ENCODE measurements at places on chromosomes 12 and 14.

GRCh38 chr14:73762375-73762822, 48.2 kb upstream of the PNMA1 start:
- peak; percentile 48 for DNase-seq

DNA sequence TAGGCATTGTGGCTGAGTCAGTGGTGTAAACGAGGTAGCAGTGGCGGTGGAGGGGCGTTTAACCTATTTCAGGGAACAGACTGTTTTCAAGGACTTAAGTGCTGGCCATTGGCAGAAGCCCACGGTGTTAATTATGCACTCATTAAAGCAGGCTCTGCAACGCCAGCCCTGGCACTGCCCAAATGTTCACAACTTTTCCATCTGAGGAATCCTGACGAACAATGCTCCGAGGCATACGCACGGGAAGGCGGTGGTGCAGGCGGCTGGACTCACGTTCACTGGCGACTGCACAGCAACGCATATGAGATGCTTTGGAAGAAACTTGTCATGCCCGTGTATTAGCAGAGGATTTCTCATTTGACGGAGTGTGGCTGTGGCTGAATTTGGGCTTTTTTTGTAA, 70.6 kb upstream of the SLC24A4 start:
- DNase-seq, result no peak

DNA sequence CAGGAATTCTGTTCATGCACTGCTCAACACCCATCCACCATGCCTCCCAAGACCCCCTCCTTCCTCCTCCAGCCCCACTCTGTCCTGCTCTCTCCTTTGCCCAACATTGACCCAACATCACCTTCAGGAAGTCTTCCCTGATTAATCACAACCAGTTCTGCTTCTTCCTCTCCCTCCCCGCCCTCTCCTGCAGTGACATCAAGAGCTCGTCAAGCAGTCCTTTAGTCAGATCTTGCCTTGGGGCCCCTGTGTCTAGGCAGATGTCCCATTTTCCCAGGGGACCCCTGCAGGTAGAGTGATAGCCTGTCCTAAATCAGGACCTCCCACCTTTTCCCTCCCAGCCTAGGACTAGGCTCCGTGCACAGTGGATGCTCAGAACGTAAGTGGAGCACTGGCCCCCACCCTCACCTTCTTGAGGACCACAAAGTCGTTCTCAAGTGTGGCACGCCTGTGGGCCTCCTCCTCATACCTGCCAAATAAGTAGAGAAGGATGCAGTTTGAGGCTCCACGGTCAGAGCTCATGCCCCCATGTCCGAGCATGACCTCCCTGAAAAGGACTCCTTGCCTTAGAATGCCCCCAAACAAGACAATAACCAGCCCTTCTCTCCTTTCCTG, 2.3 kb downstream of the KRT78 start:
- DNase-seq, result no peak

DNA sequence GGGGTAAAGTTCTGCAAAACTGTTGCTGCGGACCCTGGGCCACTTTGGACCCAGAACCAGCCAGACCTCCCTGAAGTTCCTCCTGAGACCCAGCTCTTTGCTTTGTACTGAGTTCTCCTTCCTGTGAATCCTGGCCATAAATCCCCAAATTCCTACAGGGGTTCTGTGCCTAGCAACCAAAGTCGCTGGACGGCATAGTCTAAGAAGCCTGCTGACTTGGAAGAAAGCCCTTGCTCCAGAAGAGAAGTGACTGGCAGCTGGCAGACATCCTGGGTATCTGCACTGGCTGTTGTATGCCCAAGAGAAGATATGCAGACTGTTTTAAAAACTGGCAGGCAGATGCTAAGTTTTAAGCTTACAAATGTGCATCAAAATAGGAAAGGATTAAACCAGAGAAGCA, 99.9 kb upstream of the SLC24A4 start:
- DNase-seq, result no peak

DNA sequence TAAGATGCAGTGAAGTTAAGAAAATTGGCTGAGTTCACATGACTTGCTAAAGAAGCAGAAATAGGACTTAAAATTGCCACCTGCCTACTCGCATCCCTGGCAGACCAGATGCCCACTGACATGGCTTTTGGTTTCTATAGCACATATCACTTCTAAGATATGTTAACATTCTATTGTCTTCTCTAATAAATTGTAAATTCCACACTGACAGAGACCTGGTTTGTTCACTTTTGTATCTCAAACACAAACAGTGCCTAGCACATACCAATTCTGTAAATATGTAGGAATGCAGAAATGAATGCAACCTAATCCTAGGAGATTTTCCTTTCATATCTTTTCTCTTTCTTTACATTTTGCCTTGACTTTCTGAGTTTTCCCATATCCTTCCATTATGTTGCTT, 1047.6 kb downstream of the AACS start:
- no peak for DNase-seq

DNA sequence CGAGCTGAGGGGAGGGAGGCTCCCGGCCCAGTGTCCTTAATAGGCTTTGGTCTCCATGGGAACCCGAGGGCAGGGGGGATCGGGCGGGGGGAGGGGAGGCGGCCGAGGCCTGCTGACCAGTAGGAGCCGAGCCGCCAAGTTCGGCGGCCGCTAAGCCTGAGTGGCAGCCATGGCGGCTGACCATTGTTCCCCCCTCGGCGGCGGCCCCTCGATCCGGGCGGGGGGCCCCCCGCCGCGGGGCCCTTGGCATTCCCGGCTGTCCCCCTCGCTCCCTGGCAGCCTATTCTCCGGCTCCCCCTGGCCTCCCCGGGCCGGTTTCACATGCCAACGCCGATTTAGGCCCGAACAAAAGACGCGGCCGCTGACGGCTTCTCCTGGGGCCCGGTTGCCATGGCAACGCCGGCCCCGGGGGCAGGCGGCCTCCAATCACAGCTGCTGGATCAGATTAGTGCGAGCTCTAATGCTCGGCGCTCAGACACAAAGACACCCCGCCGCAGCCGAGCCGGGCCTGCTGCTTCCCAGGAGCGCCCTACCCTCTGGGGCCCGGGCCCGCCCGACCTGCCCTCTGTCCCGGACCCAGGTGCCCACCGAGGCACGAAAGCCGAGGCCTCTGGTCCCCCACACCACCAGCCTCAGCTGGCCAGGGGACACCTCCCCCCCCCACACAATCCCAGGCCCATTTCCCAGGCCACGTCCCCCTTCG, 7.3 kb downstream of the MSI1 start:
- peak; percentile 17 for DNase-seq

Data from renal cortical epithelial cell (primary cell).